CD14-positive monocyte (primary cell): ENCODE measurements at places on chromosomes 2 and 18.

- no peak for DNase-seq
Measured at GRCh38 chr2:160278101-160278878, 78.2 kb upstream of the ITGB6 start.

DNA sequence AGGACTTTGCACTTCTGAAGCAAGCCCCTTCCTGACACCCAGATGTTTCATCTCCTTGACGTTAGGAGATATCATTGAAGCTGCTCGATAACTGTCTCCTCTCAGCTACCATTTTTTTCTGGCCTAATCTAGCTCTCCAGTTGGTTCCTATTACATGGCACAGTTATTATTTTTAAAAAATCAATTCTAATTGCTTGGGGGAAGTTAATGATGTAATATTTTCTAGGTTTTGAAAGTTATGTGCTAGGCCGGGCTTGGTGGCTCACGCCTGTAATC is 22.5 kb upstream of the RAB31 start:
- DNase-seq = no peak

DNA sequence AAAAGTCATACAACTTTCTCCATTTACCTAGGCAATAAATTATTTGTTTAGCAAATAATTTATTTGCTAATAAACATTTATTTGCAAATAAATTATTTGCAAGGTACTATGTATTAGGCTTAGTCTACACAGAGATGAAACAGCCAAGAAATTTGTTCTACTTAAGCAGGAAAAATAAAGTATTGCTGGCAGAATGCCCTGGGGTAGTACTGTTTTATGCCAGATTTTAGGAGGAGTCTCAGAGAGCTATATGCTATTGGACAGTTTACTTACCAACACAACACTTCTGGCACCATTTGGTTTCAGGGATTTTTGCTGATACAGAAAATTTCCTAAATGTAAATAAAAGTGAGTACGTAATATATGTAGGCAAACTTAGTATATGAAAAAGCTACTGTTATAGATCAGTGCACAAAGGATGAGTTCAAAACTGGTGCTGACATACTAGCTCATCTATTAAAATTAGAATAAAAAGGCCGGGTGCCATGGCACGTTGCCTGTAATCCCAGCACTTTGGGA is 23.2 kb upstream of the CDKL4 start:
- DNase-seq = no peak

GRCh38 chr2:2569306-2569705 is 238.2 kb upstream of the MYT1L start:
- DNase-seq = no peak

- no peak for DNase-seq
Measured at GRCh38 chr2:144511937-144512336, 8.0 kb downstream of the ZEB2 start.

GRCh38 chr2:169509298-169509885 is at the start of gene KLHL41:
TSS of gene KLHL41 (plus strand) at chr2:169509702. CDS start at chr2:169509779, 77 bp downstream.
- DNase-seq = no peak

- no peak for DNase-seq
Measured at GRCh38 chr18:39561126-39561525, 1995.5 kb upstream of the CELF4 start.

GRCh38 chr2:23327416-23327815 is 57.6 kb upstream of the KLHL29 start:
- DNase-seq = no peak

- DNase-seq = no peak
Measured at GRCh38 chr2:187206071-187206470, 242.0 kb downstream of the CALCRL start.

DNA sequence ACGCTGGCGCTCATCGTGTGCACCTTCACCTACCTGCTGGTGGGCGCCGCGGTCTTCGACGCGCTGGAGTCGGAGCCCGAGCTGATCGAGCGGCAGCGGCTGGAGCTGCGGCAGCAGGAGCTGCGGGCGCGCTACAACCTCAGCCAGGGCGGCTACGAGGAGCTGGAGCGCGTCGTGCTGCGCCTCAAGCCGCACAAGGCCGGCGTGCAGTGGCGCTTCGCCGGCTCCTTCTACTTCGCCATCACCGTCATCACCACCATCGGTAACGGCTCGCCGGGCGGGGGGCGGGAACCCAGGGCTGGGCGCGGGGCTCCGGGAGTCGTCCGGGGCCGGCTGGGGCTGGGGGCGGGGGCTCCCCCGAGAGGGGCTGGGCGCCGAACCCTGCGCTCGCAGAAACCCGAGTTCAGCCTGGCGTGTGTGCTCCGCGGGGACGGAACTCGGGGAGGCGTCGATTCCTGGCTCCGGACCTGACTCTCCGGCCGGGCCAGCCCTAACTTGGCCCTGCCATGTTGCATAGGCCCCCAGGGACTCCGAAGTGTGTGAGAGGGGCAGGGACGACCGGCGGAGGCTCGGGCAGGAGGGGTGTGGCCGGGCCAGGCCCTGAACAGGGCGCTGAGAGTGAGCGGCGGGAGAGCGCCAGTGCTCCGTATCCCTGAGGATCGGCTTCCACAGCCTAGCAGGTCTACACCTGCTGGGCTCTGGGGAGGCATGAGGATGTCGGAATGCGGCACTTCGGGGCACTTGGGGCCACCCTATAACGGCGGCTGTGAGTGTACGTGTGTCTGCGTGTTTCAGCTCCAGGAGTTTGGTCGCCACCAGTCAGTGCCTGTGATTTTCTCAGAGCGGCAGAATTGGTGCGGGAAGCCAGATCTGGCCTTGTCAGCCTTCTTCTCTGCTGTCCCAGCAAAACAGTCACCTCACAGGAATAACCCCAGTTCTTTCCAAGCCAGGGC is 651 bp downstream of the KCNK3 start:
- no peak for DNase-seq

DNA sequence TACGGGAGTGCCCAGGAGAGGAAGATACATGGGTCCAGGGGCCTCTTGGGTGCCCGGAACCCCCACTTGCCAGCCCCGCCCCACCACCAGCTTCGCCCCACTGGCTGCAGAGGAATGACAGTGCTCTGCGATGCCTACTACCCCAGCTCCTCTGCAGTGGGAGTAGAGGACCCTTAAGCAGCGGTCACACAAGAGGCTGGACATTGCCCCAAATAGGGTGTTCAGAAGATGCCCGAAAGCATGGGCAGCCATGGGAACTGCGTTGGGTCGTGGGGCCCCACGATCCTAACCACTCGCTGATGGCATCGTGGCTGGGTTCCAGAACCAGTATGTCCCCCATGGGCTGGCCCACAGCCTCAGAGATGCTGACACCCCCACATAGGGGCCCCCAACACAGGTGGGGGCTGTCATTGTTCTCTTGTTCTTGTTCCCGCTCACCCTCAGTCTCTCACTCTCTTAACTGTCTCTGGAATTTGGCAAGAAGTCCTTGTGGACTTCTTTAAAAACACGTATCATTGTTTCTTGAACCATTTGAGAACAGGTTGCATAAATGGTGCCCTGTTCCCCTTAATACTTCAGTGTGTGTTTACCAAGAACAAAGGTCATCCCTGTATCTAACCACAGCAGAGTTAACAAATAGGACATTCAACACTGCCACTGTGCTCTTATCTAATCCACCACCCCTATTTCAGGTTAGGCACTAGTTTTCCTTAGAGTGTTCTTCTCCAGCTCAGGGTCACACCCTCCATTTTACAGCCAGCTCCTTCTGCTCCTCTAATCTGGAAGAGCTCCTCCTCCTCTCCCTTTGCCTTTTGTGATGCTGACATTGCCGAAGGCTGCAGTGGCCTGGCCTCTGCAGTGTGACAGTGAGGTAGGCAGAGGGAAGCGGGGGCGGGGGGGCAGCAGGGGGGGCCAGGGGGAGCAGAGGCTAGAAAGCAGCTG is 76.3 kb downstream of the STPG4 start:
- peak; percentile 29 for DNase-seq

DNA sequence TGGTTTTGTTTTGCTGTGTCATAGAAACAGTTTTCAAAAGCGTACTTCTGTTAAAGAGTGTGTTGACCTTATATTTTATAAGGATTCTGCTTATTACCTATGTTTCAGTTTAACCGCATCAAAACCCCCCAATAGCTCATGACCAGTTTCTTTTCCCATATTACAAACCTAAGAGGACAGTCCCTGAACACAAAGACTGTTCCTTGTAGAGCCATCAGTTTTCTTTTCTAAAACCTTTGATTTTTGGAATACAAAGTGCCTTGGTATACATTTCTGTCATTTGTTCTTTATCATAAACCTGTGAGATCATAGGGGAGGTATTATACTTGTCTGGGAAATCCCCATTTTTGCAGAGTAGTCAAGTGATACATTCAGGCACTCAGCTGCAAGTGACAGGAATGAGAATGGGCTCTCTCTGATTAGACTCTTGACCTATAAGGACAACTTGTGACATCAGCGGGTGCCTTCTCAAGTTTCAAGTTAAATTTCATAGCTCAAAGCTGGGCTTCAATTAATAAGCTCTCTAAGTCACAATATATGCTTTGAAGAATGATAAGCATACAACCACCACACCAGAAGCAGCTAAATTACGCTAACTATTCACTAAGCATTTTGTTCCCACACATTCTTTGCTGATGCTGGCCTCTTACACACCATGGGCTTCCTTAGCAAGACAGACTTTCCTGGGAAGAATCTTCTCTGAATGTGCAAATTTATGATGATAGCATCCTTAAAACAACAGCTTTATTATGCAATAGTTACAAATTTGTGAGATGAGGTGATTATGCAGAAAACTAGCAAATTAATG is 97.5 kb upstream of the CD302 start:
- no peak for DNase-seq

- DNase-seq = no peak
Measured at GRCh38 chr2:173214213-173214612, 138.6 kb downstream of the MAP3K20 start.

- DNase-seq = no peak
Measured at GRCh38 chr2:67642046-67642382, 244.9 kb downstream of the ETAA1 start.

DNA sequence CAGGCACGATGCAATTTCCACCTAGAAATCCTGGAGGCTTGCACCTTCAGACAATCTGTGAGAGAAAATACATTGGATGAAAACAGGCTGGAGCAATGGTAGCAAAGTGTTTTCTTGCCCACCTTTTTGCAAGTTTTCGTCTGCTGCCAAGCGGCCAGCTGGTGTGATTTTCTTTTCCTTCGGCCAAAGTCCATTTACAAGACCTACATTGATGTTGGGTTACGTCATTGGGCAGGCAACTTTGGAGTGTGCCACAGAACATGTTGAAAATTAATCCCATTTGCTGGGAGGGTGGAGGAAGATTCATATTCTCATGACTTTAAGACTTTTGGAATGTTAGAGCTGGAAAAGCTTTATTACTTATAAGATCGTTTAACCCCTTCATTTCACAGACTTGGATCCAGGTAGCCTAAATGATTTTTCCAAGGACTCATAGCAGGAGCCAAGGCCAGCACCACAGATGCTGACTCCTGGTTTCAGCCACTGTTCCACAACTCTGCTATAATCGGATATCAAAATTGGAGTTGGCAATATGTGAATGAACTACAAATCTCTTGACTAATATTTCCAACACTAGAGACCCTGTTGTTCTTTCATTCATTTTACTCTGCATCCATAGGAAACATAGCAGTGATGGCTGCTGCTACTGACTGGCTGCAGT is 352.1 kb downstream of the RND3 start:
- no peak for DNase-seq

- DNase-seq = no peak
Measured at GRCh38 chr2:71843391-71843850, 304.2 kb downstream of the CYP26B1 start.

- DNase-seq = no peak
Measured at GRCh38 chr18:43827311-43827710, 550.0 kb upstream of the SYT4 start.

DNA sequence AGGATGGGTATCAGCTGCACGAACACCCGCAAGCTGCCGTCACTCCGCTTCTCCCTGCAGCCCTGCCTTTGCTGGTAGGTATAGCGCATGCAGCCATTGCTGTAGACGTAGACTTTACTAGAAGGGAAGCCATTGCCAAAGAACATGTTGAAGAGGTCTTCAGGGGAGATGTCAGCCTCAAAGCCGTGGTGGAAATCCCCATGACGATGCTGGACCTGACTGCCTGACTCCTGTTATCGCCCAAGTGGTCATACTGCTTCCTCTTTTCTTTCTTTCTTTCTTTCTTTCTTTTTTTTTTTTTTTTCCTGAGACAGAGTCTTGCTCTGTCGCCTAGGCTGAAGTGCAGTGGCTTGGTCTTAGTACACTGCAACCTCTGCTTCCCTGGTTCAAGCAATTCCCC is 68.7 kb upstream of the SPRED2 start:
- no peak for DNase-seq

DNA sequence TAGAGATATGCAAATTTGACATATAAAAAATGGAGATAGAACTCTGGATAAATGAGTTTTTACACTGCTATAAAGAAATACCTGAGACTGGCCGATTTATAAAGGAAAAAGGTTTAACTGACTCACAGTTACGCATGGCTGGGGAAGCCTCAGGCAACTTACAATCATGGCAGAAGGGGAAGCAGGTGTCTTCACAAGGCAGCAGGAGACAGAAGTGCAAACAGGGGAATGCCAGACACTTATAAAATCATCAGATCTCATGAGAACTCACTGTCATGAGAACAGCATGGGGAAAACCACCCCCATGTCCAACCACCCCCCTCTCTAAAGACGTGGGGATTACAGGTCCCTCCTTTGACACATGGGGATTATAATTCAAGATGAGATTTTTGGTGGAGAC is 1540.2 kb upstream of the SLC39A10 start:
- DNase-seq = no peak

DNA sequence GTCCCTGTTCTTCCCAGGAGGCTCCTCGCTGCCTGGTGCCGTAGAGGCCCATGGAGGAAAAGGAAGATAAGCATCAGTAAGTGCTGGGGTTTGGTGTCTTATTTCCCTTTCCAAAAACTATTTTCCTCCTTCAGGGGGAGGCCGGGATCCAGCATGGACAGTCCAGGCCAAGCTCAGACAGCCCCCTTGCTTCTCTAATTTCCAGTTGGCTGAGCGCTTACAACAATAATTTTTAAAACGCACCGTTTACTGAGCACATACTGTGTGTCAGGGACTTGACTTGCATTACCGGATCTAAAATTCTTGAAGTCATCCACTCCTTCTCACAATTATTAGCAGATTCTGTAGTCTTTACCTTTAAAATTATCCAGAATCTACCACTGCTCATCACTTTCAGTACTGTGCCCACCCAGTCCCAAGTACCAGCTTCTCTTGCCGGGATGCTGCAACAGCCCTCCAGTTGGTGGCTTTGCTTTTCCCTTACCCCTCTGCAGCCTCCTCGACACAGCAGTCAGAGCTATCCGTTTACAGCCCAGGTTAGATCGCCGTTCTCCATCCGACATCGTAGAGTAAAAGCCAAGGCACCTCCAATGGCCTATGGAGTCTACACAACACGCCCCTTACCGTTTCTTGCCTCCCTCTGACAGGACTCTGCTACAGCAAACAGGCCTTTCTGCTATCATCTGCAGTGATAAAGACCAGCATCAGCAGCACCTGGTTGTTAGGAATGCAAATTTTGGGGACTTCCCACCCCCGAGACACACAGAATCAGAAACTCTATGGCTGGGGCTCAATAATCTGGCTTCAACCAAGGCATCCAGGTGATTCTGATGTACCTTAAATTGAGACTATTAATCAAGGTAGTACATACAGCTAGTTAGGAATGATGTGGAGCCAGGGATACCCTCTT is 75.2 kb upstream of the TSPYL6 start:
- DNase-seq = no peak

- DNase-seq = no peak
Measured at GRCh38 chr2:211513446-211513845, 957.0 kb downstream of the CPS1 start.

- DNase-seq = no peak
Measured at GRCh38 chr2:45879406-45879805, 227.9 kb downstream of the PRKCE start.

GRCh38 chr18:64179556-64180080 is 30.7 kb upstream of the LINC00305 start:
- no peak for DNase-seq

- no peak for DNase-seq
Measured at GRCh38 chr2:26148501-26148900, 24.4 kb upstream of the GAREM2 start.

GRCh38 chr2:54975598-54976492 is 74.4 kb downstream of the RTN4 start:
- DNase-seq = no peak
